Ascending aorta (tissue), 2 donors: ENCODE measurements at places on chromosomes 6 and 20. TPM values are rescaled to one million over a fixed set of nuclear protein-coding genes. Genes with fewer than 3 reads are reported as not detected.
A peak's percentile ranks its signal among the peaks of the same experiment; 100 is the strongest.

TRIM10 gene
- not detected for total RNA-seq

TFAP2C gene
- 4.9 TPM for total RNA-seq

- H3K36me3 ChIP-seq: no peaks in the 10 kb centered on the region
- H3K4me1 ChIP-seq: no peaks in the 10 kb centered on the region
- no peaks in the 10 kb centered on the region for H3K27me3 ChIP-seq
- H3K4me3 ChIP-seq: no peak overlapping the region
- H3K27ac ChIP-seq: no peak overlapping the region
- DNase-seq: no peak
Measured at GRCh38 chr6:63813566-63814120, 178.0 kb downstream of the PHF3 start.

ADGB gene
- total RNA-seq: not detected

SLC26A8 gene
- total RNA-seq: not detected

- H3K4me3 ChIP-seq: no peak overlapping the region
- H3K4me1 ChIP-seq: no peaks in the 10 kb centered on the region
- H3K27me3 ChIP-seq: no peaks in the 10 kb centered on the region
- no peak for DNase-seq
Measured at GRCh38 chr6:90915224-90915915, 328.5 kb upstream of the MAP3K7 start.

- H3K4me3 ChIP-seq: no peak overlapping the region
- no peak for DNase-seq
- no peak overlapping the region for H3K27ac ChIP-seq
- H3K4me1 ChIP-seq: no peaks in the 10 kb centered on the region
- H3K36me3 ChIP-seq: no peaks in the 10 kb centered on the region
Measured at GRCh38 chr6:127147534-127147933, 29.1 kb downstream of the RSPO3 start.

DNA sequence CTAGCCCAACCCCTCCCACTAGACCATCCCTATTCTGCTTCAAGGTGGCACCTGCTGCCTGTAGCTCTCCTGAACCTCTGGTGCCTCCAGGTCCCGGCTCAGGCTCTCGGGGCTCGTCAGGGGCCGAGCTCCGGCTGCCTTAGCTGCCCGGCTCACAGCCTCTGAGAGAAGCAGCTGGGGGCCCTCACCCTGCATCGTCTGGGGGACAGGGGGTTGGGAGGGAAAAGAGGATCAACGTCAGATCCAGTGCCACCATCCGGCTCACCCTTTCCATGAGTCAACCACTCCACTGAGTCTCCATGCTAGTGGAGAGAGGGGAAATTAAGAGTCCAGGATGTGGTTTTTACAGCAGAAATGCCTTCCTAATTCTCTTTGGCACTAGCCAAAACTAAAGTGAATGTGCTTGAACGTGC lies 13.0 kb downstream of the BAG6 start:
- no peaks in the 10 kb centered on the region for H3K4me1 ChIP-seq
- no peak for DNase-seq
- H3K36me3 ChIP-seq: peaks cover 97% of the 10 kb centered on the region
- no peak overlapping the region for H3K27ac ChIP-seq
- no peaks in the 10 kb centered on the region for H3K27me3 ChIP-seq

- no peak overlapping the region for H3K27ac ChIP-seq
- no peak for DNase-seq
- H3K36me3 ChIP-seq: no peaks in the 10 kb centered on the region
Measured at GRCh38 chr20:40953416-40953815, 75.2 kb upstream of the TOP1 start.

- no peak for DNase-seq
- H3K4me3 ChIP-seq: no peak overlapping the region
- no peak overlapping the region for H3K27ac ChIP-seq
- H3K36me3 ChIP-seq: no peaks in the 10 kb centered on the region
- H3K27me3 ChIP-seq: no peaks in the 10 kb centered on the region
Measured at GRCh38 chr20:59221049-59221706, 57.6 kb downstream of the ZNF831 start.

DNA sequence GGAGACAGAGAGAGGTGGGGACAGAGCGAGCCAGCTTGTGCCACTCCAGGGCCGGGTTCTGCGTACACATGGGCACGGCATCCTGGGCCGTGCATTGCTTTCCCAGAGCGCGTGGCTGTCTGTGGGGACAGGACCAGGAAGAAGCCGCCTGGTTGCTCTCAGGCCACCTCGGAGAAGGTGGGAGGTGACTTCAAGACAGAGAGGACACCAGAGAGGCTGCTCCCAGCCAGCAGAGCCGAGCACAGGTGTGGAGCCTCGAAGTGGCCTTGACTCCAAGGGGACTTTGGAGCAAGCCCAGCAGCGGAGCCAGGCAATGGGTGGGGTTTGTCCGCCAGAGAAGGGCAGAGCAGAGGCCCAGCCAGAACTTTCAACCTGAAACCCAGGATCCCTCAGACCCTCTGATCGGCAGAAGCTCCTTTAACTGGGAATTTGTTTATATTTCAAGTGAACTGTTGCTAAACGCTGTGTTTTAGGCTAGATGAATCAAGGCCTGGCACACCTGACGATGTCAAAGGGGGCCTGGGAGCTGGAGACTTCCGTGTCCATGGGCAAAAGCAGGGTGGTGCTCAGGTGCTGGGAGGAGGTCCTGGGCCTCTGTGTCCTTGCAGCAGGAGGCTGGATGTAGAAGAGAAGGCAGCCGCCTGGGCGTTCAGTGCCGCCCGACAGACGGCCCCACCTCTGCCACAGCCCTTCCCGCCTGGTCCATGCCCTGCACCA lies 262.1 kb downstream of the DLL1 start:
- no peaks in the 10 kb centered on the region for H3K36me3 ChIP-seq
- no peak overlapping the region for H3K27ac ChIP-seq
- no peaks in the 10 kb centered on the region for H3K27me3 ChIP-seq
- no peaks in the 10 kb centered on the region for H3K4me1 ChIP-seq

CALHM4 gene
- total RNA-seq: not detected

ZSCAN23 gene
- total RNA-seq: not detected

RREB1 gene
- total RNA-seq: 48.9 TPM

DNA sequence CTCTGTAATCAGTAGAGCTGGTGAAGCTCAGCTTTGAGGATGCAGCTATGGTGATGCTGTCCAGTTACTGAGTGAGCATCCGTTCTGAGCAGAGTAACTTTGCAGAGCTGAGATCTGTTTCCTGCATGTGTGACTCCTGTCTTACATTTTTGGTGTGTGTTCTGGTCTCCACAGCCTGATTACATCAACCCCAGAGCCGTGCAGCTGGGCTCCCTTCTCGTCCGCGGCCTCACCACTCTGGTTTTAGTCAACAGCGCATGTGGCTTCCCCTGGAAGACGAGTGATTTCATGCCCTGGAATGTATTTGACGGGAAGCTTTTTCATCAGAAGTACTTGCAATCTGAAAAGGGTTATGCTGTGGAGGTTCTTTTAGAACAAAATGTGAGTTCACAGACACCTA lies 81.6 kb downstream of the FAM120B start:
- H3K36me3 ChIP-seq: peaks cover 36% of the 10 kb centered on the region
- H3K4me3 ChIP-seq: no peak overlapping the region
- no peak for DNase-seq
- no peak overlapping the region for H3K27ac ChIP-seq
- H3K4me1 ChIP-seq: no peaks in the 10 kb centered on the region

- peaks cover 13% of the 10 kb centered on the region for H3K4me1 ChIP-seq
- DNase-seq: no peak
- H3K4me3 ChIP-seq: no peak overlapping the region
- H3K27me3 ChIP-seq: no peaks in the 10 kb centered on the region
- no peaks in the 10 kb centered on the region for H3K36me3 ChIP-seq
- H3K27ac ChIP-seq: peak overlapping the region; percentile 39
Measured at GRCh38 chr20:40776466-40777457, 87.7 kb upstream of the MAFB start.

PDE7B gene
- total RNA-seq: 6.0 TPM

GTSF1L gene
- total RNA-seq: not detected

HMGCLL1 gene
- total RNA-seq: 0.21 TPM

CBLN4 gene
- total RNA-seq: 0.11 TPM

TFAP2A gene
- 0.21 TPM for total RNA-seq

- no peaks in the 10 kb centered on the region for H3K4me1 ChIP-seq
- H3K4me3 ChIP-seq: no peak overlapping the region
- H3K27me3 ChIP-seq: no peaks in the 10 kb centered on the region
- H3K36me3 ChIP-seq: no peaks in the 10 kb centered on the region
- no peak for DNase-seq
Measured at GRCh38 chr20:63405102-63405730, 44.1 kb upstream of the CHRNA4 start.

DNA sequence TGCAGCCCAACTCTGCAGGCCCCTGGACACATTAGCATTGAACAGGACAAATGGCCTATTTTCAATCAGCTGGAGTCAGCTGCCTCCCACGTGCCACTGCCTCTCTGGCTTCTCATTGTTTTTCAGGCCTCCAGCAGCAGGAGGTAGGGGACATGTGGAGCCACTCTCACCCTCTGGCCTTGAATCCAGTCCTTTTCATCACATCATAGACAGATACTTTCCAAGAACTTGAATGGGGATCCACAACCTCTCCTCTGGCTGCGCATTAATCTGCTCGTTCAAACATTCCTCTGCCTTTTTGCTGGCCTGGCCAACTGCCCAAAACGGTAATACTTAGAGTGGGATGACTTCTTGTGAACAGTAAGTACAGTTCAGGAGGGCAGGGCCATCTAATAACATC lies 592.3 kb downstream of the PKHD1 start:
- no peaks in the 10 kb centered on the region for H3K27me3 ChIP-seq
- no peak overlapping the region for H3K27ac ChIP-seq
- no peaks in the 10 kb centered on the region for H3K4me1 ChIP-seq
- DNase-seq: no peak
- H3K36me3 ChIP-seq: no peaks in the 10 kb centered on the region

DEFB110 gene
- total RNA-seq: not detected

- no peak overlapping the region for H3K27ac ChIP-seq
- no peak for DNase-seq
- peaks cover 55% of the 10 kb centered on the region for H3K36me3 ChIP-seq
- H3K4me3 ChIP-seq: no peak overlapping the region
Measured at GRCh38 chr6:13283331-13283730, 45.0 kb downstream of the TBC1D7 start.

HCK gene
- 16.8 TPM for total RNA-seq

HNF4A gene
- not detected for total RNA-seq

GRCh38 chr6:125074120-125074519 lies 79.5 kb upstream of the TPD52L1 start:
- H3K27me3 ChIP-seq: no peaks in the 10 kb centered on the region
- H3K27ac ChIP-seq: no peak overlapping the region
- H3K36me3 ChIP-seq: peaks cover 12% of the 10 kb centered on the region
- H3K4me1 ChIP-seq: no peaks in the 10 kb centered on the region

FAXC gene
- not detected for total RNA-seq

- DNase-seq: no peak
- no peaks in the 10 kb centered on the region for H3K4me1 ChIP-seq
- no peak overlapping the region for H3K27ac ChIP-seq
- H3K27me3 ChIP-seq: no peaks in the 10 kb centered on the region
- no peak overlapping the region for H3K4me3 ChIP-seq
Measured at GRCh38 chr6:3294921-3295871, 36.4 kb downstream of the PSMG4 start.

DNA sequence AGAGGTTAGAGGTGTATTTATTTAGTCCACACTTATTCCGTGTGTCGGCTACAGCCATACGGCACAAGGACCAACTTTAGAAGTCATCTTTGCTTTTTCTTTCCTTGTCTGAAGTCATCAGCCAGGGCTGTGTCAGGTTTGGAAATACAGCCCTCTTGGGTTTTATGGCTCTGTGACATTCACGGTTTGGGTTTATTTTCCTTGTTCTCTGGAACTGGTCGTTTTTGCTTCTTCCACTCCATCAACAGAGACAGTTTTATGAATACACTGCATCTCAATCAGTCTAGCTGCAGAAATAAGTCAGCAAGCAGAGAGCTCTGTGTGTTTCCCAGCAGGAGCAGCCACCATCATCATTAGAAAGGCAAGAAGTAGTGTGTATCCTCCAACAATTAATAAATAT lies 132.5 kb downstream of the TBC1D7 start:
- no peak overlapping the region for H3K27ac ChIP-seq
- H3K27me3 ChIP-seq: no peaks in the 10 kb centered on the region
- no peak overlapping the region for H3K4me3 ChIP-seq
- no peak for DNase-seq
- peaks cover 6% of the 10 kb centered on the region for H3K36me3 ChIP-seq
- H3K4me1 ChIP-seq: peaks cover 4% of the 10 kb centered on the region

DNA sequence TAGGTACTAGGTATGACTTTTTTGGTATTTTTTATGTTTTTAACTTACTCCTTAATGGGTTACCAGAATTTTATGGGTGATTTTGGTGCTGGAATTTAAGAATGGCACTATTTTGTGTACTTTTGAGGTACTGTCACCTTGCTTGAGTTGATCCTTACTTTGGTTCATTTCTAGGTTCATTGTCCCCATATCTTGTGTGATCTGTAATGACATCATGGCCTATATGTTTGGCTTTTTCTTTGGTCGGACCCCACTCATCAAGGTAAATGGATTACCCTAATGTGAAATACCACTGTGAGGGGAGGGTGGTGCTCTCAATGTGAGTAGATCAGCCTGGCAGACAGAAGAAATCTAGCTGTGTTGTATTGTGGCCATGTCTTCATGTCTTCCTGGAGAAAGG lies 57.9 kb downstream of the CDS2 start:
- peak overlapping the region; percentile 81 for H3K27ac ChIP-seq
- no peak overlapping the region for H3K4me3 ChIP-seq
- peaks cover 28% of the 10 kb centered on the region for H3K4me1 ChIP-seq
- H3K36me3 ChIP-seq: peaks cover 58% of the 10 kb centered on the region
- no peak for DNase-seq
- H3K27me3 ChIP-seq: no peaks in the 10 kb centered on the region

DNA sequence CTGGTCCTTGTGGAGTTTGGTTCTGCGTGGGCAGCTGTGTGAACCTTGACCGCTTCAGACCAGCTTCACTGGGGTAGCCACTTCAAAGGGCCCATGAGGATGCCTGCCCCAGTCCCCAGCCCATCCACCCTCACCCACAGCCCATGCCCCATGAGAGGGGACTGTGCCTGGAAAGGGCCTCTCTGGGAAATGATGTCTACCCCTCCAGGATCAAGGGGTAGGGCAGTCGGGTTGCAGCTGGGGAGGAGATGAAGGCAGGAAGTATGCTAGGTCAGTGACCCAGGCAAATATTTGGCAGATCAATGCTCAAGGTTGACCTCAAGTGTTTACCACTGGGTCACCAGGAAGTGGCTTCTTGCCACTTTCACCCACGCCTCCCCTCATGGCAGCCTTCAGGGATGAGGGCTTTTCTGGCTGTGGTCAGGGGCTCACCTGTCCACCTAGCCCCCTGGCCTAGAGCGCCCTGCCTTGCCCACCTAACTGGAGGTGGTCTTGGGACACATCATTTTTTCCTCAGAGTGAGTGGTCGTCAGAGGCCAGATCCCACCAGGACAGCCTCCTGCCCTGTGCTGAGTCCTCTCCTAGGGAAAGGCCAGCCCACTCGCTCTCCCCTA lies 109.5 kb downstream of the SNX5 start:
- no peaks in the 10 kb centered on the region for H3K36me3 ChIP-seq
- H3K4me3 ChIP-seq: no peak overlapping the region
- H3K27ac ChIP-seq: no peak overlapping the region
- peaks cover 3% of the 10 kb centered on the region for H3K4me1 ChIP-seq

GRCh38 chr6:21331235-21331634 lies 262.3 kb upstream of the SOX4 start:
- no peak for DNase-seq
- H3K27me3 ChIP-seq: no peaks in the 10 kb centered on the region
- H3K4me3 ChIP-seq: no peak overlapping the region
- H3K36me3 ChIP-seq: no peaks in the 10 kb centered on the region
- no peak overlapping the region for H3K27ac ChIP-seq
- no peaks in the 10 kb centered on the region for H3K4me1 ChIP-seq

SLC22A16 gene
- not detected for total RNA-seq

EPB41L1 gene
- 16.7 TPM for total RNA-seq

DDX27 gene
- total RNA-seq: 17.3 TPM

OR2B6 gene
- total RNA-seq: not detected

GRCh38 chr6:7721649-7722048 lies 4.2 kb upstream of the BMP6 start:
- H3K4me1 ChIP-seq: peaks cover 3% of the 10 kb centered on the region
- no peaks in the 10 kb centered on the region for H3K27me3 ChIP-seq
- H3K36me3 ChIP-seq: no peaks in the 10 kb centered on the region
- no peak overlapping the region for H3K4me3 ChIP-seq
